ENCODE measurements at places on chromosomes 1 and 21.

GRCh38 chr21:16309250-16309971 is 579.6 kb downstream of the USP25 start:
- no peak for DNase-seq

DNA sequence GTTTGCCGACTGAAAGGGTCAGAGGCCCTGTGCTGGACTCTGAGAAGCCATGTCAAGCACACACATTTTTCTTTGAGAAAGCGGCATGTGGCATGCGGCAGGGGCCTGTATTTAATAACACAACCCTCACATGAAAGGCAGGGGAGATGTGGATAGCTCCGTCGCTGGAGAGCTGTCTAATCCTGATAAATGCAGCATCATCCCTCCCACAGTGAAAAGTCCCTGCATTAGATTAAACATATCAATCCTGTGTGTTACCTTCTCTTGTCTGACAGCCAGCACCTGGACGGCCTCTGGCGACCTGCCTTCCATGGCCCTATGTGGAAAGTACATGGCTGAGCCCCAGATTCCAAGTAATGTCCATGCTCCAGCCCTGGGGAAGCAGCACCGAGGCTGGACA is 313.0 kb upstream of the AJAP1 start:
- no peak for DNase-seq

GRCh38 chr1:53549287-53549686 is 90.1 kb downstream of the DMRTB1 start:
- DNase-seq = no peak

- no peak for DNase-seq
Measured at GRCh38 chr1:110620686-110621085, 14.5 kb upstream of the KCNA2 start.

GRCh38 chr1:40749817-40750216 is 33.8 kb upstream of the KCNQ4 start:
- no peak for DNase-seq
